ENCODE measurements at places on chromosomes 11 and 22.
A peak's percentile ranks its signal among the peaks of the same experiment; 100 is the strongest.

- DNase-seq, result no peak
These were observed 124.3 kb downstream of the APOL5 start for GRCh38 chr22:35841907-35842518.

GRCh38 chr22:28923826-28924732, 40.7 kb downstream of the ZNRF3 start:
- peak; percentile 82 for DNase-seq

- DNase-seq, result no peak
These were observed 23.9 kb upstream of the TMPRSS13 start for GRCh38 chr11:117953024-117953671.

- peak; percentile 45 for DNase-seq
These were observed 39.3 kb downstream of the KREMEN1 start for GRCh38 chr22:29112121-29112520.

DNA sequence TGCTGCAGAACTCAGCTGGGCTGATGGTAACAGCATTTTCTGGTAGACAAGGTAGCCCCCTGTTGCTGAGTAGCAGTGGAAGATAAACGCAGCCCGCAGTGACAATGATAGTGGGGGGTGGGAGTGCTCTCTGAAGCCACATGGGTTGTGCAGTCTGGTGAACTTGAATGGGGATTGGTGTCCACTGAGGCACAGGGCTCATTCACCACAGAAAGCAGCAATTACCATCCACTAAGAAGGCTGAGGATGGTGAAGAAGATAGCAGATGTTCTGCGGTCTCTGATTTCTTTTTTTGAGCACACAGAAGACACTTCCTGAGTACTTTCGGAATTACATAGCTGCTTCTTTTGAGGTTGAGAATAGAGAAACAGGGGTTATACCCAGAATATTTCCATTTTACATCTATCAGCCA, 150.3 kb downstream of the LRRC4C start:
- DNase-seq, result no peak

DNA sequence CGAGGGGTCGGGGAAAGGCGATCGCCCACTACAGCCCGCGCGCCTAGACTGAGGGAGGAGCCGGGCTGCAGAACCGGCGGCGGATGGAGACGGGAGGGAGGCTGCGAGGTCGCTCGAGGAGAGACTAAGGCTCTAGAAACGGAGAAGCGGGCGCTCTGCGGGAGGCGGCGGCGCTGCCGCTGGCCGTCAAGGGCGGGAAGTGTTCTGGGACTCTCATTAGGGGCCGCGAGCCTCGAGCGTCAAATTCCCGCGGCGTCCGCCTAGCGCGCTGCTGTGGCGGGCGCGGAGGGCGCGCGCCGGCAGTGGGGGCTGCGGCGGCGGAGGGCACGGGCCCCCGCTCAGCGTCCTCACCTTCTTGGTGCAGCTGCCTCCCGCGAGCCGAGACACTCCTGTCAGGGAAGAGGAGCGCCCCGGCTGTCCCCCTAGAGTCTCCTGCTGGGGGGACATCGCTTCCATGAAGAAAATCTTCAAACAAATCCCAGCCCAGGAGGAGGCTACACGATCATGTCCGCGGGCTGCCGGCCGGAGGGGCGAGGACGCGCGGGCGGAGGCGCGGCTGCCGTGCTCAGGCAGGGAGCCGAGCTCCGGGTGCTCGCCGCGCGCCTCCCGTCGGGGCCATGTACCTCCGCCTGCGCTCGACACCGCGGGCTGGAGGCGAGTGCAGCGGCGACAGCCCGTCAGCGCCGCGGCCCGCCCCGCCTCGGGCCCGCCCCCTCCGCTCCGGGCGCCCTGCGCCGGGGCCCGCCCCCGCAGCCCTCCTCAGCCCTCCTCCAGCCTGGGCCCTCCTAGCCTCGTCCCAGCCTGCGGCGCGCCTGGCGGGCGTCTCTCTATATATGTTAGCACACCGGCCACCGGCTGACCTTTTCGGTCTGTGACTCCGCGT, at the start of gene ARHGAP20:
TSS of gene ARHGAP20 (minus strand) at position 662 of the 883 bp plus-strand sequence. CDS start at position 456, 206 bp downstream.
- DNase-seq, result peak; percentile 85

DNA sequence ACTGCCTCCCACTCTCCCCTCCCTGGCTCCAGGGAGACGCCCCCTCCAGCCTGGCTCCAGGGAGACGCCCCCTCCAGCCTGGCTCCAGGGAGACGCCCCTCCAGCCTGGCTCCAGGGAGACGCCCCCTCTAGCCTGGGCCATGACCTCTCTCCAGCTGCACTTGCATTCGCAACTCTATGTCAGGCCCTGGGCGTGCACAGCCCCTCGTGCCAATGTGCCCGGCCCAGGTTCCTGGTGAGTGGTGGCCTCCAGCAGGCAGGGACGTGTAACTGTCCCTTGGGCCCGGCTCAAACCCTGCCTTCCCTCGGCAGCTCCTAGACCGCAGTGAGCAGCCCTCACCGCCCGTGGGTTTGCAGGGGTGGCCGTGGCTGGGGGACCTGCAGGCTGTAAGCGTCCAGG, 6.9 kb downstream of the MUC6 start:
- no peak for DNase-seq

DNA sequence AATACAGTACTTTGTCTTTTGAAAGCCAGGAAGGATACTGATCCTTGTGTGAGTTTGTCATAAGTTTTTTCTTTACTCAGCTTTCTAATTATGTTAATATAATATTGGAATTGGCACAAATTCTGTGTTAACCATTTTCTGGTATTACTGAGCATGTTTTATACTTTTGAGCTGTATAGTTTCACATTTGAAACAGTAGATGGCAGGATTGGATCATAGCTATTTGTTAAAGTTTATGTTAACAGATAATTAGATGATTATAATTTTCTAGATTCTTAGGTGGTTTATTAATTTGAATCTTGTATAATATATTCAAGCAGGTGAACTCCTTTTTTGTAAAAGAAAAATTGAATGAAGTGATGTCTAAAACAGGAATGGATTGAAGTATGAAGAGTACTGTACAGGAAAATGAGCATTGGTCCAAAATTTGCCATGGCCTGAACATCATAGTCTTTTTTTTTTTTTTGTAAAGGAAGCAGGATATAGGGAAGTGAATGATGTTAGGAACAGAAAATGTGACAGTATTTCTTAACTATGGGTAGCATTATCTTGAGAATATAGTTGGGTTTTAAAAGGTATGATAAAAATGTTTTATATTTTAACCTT, 102.0 kb downstream of the CYP2R1 start:
- DNase-seq, result no peak

GRCh38 chr11:3095712-3096361, 38.6 kb upstream of the CARS1 start:
- no peak for DNase-seq

DNA sequence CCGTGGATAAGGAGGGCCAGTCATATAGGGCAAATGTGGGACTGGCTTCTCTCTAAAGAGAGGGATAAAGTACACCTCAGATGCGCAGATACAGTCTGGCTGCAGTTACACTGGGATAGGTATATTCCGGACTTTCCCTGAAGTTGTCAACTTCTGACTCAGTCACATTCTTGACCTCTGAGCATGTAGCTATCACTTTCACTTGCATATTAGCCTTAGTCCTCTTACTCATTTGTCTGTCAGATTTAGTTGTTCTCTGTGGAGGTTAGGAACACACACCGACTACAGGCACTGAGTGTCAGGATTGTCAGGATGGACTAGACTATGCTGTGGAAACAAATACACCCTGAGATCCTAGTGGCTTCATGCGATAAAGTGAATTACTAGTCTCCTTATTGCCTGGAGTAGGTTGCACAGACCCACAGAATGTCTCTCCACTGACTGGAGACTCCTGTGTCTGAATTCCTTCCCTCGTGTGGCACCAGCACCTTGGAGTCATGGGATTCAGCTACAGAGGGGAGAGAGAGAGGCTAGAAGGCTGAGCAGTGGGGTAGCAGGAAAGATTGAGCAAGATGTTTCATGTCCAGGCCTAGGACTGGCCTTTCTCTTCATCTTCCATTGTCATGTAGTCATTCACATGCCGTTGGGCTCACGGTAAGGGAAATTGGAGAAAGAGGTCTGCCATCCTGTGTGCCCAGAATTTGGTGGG, 654.3 kb downstream of the NTM start:
- DNase-seq, result no peak

- no peak for DNase-seq
These were observed 95.7 kb downstream of the TEAD1 start for GRCh38 chr11:12769834-12770345.

DNA sequence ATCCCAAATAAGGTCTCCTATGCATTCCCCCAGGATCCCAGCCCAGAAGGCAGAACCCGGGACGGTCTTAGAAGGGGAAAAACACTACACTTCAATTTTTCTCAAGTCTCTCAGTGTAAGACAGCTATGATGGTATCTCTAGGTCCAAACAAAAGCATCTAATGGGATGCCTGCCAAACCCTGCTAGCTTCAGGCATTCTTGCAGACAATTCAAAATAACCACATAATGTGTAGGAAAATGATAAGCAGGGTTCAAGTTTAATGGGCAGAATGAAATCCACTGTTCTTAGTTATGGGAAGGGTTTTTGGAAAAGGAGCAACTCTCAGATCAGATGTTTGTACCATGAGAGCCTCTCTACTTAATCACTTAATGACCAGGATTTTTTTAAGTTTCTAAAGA, 119.8 kb upstream of the ANO1 start:
- no peak for DNase-seq

GRCh38 chr11:88357323-88358039, 19.9 kb upstream of the CTSC start:
- DNase-seq, result no peak

- DNase-seq, result no peak
These were observed 38.6 kb downstream of the IGF2 start for GRCh38 chr11:2100361-2101170.

GRCh38 chr11:118791111-118791960, at the start of gene DDX6:
DDX6 (minus strand) TSS chr11:118791164; CDS start chr11:118786251, 4,913 bp downstream.
- peak; percentile 83 for DNase-seq

- no peak for DNase-seq
These were observed 175.8 kb downstream of the MPPED1 start for GRCh38 chr22:43587574-43587973.

- DNase-seq, result no peak
These were observed 32.2 kb downstream of the ZBTB16 start for GRCh38 chr11:114091516-114092397.

GRCh38 chr11:63931876-63932275, 6.9 kb upstream of the NAA40 start:
- DNase-seq, result no peak

DNA sequence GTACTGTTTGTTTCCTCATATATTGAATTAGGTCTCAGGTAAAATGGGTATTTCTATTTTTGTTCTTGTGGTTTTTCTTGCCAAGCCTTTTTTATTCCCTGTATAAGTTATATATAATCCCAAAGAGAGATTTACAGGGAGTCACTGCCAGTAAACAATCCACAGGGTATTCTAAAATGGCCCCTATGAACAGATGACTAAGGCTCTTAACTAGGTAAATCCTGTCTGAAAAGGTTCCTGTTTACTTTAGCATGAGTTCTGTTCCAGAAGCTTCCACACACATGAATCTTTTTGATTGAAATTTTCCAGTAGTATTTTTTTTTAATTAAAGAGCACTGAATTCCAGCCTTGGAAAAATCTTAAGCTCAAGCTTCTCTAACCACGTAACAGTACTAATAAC, 552.8 kb upstream of the CCDC179 start:
- DNase-seq, result no peak

- DNase-seq, result no peak
These were observed 558.5 kb downstream of the MIAT start for GRCh38 chr22:27215871-27216270.

DNA sequence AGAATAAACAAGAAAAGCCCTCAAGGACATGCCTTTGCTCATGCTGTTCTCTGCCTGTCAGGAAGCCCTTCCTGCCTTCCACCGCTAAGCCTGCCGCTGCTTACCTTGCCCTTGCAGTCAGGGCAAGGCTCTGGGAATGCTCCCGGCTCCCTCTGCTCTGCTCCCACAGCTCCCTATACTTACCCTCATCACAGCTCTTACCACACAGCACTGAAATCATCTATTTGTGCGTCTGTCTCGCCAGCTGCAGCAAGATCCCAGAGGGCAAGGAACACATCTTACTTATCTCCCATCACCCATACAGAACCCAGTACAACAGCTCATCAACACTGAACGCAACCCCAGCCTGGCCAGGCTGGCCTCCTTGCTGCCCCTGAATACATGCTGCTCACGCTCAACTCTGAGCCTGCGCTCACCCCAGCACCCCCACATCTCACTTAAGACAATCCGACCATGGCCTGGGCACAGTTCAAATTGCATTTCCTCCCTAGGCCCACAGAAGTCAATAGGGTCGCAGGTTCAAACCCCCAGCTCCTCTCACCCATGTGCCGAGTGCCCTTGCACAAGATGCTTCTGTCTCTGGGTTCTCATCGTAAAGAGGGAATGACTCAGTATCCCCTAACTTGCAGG, 161.8 kb downstream of the IGLL1 start:
- DNase-seq, result no peak

DNA sequence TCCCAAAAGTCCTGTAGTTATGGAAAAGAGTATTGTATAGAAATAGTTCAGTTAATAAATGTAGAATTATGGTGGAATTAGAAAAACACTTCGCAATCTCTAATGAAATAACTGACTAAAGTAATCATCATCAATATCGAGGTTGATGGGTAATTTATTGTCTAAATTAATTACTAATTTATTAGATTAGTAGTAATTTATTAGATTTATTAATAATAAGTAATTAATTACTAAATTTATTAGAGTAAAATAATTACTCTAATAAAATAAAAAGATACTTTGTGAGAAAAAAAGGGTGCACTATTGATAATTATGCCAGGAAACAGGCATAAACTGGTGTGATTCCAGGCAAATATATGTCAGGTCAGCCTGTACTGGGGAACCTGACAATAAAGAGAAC, 455.6 kb downstream of the AASDHPPT start:
- no peak for DNase-seq

DNA sequence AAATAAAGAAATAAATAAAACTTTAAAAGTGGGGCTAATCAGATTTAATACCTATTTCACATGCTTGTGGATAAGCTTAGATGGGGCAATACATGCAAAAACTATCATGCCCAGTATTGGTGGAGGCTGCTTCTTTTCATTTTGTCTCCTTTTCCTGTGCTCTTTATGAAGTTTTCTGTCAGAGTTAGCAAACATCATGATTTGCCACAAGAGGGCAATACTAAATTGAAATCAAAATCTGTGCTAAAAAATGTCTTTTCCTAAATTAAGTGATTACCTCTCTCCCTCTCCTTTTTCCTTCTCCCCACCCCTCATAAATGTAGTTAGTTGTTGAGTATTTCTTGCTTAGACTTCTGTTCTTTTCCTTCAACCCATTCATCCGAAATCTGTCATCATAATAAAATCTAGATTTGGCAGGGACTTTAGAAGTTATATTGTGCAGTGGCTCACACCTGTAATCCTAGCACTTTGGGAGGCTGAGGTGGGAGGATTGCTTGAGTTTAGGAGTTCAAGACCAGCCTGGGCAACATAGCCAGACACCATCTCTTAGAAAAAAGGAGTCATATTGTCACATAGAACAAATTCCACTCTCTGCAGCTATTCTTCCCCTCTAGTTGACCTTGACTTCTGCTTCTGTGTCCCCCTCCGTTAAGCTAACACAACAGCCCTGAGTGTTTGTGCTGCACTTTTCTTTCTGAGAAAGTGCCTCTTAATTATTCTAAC, 4.7 kb upstream of the ARHGAP42 start:
- no peak for DNase-seq

GRCh38 chr11:5276697-5277096, 7.0 kb upstream of the HBE1 start:
- DNase-seq, result no peak

Data from NCI-H345 (cell line).